ENCODE measurements at places on chromosomes 16 and 17. TPM values are rescaled to one million over a fixed set of nuclear protein-coding genes. Genes with fewer than 3 reads are reported as not detected.

IL17C gene
- not detected for total RNA-seq

KRT25 gene
- not detected for total RNA-seq

PAGR1 gene
- total RNA-seq = 15.2 TPM

RAB40C gene
- 12.9 TPM for total RNA-seq

ATP2A3 gene
- total RNA-seq = not detected

HOXB9 gene
- total RNA-seq = 0.13 TPM

DRC3 gene
- total RNA-seq = 1.5 TPM

GIT1 gene
- 40.6 TPM for total RNA-seq

FOXC2 gene
- total RNA-seq = 5.1 TPM

CRK gene
- total RNA-seq = 115 TPM

C1QTNF1 gene
- 10.7 TPM for total RNA-seq

FA2H gene
- total RNA-seq = not detected

C16orf92 gene
- total RNA-seq = not detected

CCDC154 gene
- total RNA-seq = 0.13 TPM

AURKB gene
- 15.4 TPM for total RNA-seq

MGAT5B gene
- 0.13 TPM for total RNA-seq

DOC2B gene
- 10.5 TPM for total RNA-seq

ATP2A1 gene
- 0.13 TPM for total RNA-seq

GNG13 gene
- total RNA-seq = not detected

NPIPA5 gene
- 0.64 TPM for total RNA-seq

CFAP97D1 gene
- total RNA-seq = under 0.01 TPM

NPTX1 gene
- 0.13 TPM for total RNA-seq

SLC38A8 gene
- total RNA-seq = not detected

CNGB1 gene
- total RNA-seq = not detected

VWA3A gene
- total RNA-seq = not detected

ABCC12 gene
- not detected for total RNA-seq

TP53TG3F gene
- not detected for total RNA-seq

SLC6A2 gene
- total RNA-seq = not detected
